ENCODE measurements at places on chromosomes 7 and 10. TPM values are rescaled to one million over a fixed set of nuclear protein-coding genes. Genes with fewer than 3 reads are reported as not detected.

AOAH gene
- total RNA-seq = 4.1 TPM

GRCh38 chr10:79275431-79275851, 71.8 kb upstream of the PPIF start:
- peak; percentile 39 for DNase-seq

- DNase-seq = no peak
Measured at GRCh38 chr10:43814663-43815062, 166.0 kb upstream of the ZNF32 start.

CTAGE8 gene
- total RNA-seq = 6.3 TPM

- peak; percentile 7 for DNase-seq
Measured at GRCh38 chr7:104272767-104273384, 55.5 kb upstream of the LHFPL3 start.

DNA sequence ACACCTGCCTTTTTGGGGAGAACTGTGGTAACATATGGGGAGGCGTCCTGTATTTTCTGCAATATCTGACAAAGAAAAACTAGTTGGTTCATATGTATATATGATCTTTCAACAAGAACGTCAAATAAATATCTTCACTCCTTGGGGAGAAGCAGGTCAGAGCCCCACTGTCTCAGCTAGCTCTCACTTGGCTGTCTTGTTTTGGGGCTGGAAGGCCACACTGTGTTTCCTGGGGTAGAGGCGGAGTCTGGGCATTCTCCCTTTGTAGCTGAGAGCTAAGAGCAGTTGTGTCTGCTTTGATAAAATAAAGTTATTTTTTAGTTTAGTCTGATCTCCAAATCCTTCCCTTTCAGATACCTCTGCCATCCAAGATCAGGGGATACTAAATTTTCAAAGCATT, 83.9 kb upstream of the IGFBP3 start:
- DNase-seq = no peak

CCL26 gene
- total RNA-seq = not detected

PDLIM1 gene
- 63.2 TPM for total RNA-seq

DNA sequence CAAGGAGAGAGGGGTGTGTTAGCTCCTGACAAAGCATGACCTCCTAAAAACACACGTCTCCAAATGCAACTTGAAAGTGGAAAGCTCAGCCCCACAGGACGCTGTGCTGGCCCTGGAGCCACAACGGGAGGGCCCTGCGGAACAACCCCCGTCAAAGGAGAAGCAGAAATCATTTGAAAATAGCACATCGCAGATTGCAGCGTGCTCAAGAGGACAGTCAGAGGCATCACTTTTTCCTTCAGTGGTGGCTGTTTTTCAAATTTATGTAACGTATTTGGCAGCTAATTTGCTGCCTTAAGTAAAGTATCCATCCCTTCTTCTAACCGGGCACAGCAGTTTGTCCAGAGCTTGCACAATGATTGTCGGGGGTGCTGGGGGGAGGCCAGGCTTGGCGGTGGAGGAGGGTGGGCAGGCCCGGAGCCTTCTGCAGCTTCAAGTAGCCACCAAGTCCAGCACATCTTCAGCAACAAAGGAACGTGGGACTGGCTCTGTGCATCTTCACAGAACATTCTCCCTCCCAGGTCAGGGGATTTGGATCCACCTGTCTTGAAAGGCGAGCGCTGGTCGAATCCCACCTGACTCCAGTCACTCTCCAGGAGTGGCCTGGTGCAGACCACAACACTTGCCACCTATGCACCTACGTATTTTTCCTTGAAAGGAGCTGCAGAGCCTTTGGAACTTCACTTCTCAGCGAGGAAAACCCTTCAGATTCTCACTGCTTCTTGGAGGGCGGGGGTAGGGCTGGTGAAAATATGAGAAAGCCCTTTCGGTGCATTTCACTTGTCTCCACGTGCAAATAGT, 346.3 kb downstream of the DNAJB6 start:
- no peak for DNase-seq

- DNase-seq = no peak
Measured at GRCh38 chr7:29270594-29271318, 76.2 kb downstream of the CHN2 start.

HOXA10 gene
- total RNA-seq = 25.8 TPM

WNT8B gene
- 1.8 TPM for total RNA-seq

- no peak for DNase-seq
Measured at GRCh38 chr7:130893441-130893894, 159.5 kb upstream of the KLF14 start.

DHX32 gene
- total RNA-seq = 39.3 TPM

TTYH3 gene
- total RNA-seq = 30.1 TPM

SCIN gene
- total RNA-seq = 7.6 TPM

GRCh38 chr7:301291-302053, 11.5 kb downstream of the FOXL3 start:
- no peak for DNase-seq

GRCh38 chr7:131076711-131077181, 250.9 kb upstream of the MKLN1 start:
- DNase-seq = peak; percentile 20

DNA sequence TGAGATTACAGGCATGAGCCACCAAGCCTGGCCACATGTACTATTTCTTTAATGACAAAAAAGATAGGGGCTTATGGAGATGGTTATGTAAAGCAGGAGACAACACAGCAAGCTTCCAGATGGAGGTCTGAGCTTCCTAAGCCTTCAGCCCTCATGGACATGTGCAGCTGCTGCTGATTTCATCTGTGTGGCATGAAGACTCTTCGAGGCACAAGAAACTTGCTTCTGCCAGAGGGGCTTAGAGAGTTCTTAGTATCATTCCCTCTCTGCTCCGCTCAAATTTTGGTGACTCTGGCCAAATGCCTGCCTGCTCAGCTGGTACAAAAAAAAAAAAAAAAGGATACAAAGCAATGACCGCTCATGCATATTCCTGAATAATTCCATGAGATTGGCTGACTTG, 552.5 kb downstream of the TYW1 start:
- DNase-seq = no peak

IDI2 gene
- total RNA-seq = not detected

- DNase-seq = no peak
Measured at GRCh38 chr7:93021748-93022147, 96.0 kb downstream of the SAMD9 start.

- peak; percentile 84 for DNase-seq
Measured at GRCh38 chr7:100983451-100984187, 14.3 kb downstream of the MUC12 start.

IGFBP1 gene
- total RNA-seq = not detected

FKBP6 gene
- 16.5 TPM for total RNA-seq

FBXO24 gene
- 2.3 TPM for total RNA-seq

DNA sequence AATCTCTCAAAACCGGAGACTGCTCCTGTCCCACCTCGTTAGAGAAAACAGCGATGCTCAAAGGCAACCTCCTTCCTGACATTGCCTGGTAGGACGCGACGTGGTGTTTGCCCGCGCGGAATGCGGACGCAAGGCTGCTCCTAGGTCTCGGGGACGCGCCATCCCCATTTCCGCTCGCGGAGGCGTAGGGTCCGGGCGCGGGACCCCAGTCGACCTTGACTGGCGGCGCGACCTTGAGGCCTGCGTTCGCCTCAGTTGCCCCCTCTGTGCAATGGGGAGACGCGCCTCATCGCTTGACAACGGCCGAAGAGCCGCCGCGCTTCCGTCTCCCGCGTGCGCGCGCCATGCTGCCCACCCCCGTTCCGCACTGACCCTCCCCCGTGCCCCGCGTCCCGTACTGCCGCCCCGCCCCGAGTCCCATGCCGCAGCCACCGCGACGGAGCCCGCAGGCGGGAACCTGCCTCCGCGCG, 412 bp upstream of the PPIA start:
- no peak for DNase-seq

DNA sequence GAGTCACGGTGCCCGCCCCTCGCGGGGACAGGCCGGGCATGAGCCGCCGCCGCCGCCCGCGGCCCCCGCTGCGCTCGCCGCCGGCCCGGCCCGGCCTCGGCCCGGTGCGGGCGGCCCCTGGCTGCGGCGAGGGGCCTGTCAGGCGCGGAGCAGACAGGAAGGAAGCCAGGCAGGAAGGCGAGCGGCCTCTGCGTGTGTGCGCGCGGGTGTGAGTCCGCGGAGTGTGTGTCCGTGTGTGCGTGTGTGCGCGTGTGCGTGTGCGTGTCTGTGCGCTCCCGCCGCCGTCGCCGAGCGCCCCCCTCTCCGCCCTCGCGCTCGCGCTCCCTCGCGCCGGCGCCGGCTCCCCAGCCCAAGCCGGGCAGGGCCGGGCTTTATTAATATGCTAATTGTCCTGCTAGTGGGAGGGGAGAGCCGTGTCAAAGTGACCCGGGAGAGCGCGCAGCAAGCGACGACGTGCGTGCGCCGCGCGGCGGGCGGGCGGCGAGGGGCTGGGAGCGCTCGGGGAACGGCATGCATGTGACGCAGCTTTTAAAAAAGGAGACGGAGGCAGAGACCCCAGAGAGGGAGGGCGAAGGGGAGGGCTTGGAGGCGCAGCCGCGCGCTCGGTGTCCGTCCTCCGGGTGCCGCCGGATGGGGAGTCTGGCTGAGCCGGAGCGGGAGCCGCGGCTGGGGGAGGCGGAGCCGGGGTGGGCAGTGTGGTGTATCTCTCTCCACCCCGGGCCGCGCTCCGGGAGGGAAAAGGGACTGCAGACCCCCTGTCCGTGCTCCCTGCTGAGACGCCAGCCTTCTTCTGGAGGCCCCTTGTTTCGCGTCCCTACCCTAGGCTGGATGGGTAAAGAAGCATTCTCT, at the start of gene LDB1:
LDB1 (minus strand) TSS at position 227 of the 849 bp plus-strand sequence. CDS start 258 bp downstream, outside the sequence.
- DNase-seq = peak; percentile 78

OR6B1 gene
- total RNA-seq = not detected
